Body of pancreas (tissue), 4 donors: ENCODE measurements at places on chromosomes 4 and X. TPM values are rescaled to one million over a fixed set of nuclear protein-coding genes. Genes with fewer than 3 reads are reported as not detected.

Gene TIMP1
- 62.8 TPM for total RNA-seq

Gene GABRG1
- not detected for total RNA-seq

Gene FABP2
- total RNA-seq, result not detected

Gene IL2RG
- 0.52 TPM for total RNA-seq

Gene CPZ
- total RNA-seq, result 0.66 TPM

Gene SYP
- total RNA-seq, result 5.4 TPM

Gene SPACA5
- not detected for total RNA-seq

Gene ALB
- total RNA-seq, result 391 TPM

Gene CFAP299
- total RNA-seq, result not detected
